ENCODE measurements at places on chromosomes 12 and 14. TPM values are rescaled to one million over a fixed set of nuclear protein-coding genes. Genes with fewer than 3 reads are reported as not detected.
A peak's percentile ranks its signal among the peaks of the same experiment; 100 is the strongest.

The TNFAIP2 gene
- 124 TPM for total RNA-seq

DNA sequence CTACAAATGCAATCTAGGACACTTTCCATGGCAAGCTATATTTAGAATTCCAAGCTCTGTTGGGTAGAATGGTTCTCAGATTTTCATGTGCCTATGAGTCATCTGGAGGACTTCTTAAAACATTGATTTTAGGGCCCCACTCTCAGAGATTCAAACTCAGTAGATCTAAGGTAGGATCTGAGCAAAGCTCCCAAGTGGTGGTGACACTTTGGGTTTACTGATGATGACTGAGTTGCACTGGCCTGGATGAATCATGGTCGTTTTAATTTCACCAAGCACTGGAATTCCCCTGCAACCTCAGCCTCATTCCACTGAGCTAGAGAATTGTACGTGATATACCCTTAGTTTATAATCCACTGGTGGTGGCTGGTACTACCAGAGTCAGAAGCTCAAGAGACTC, 86.5 kb downstream of the PPM1H start:
- peak; percentile 93 for DNase-seq

The KLRC3 gene
- total RNA-seq, result not detected

The GPR84 gene
- not detected for total RNA-seq

GRCh38 chr12:115267464-115267863, 583.5 kb upstream of the TBX3 start:
- DNase-seq, result no peak

The SOX5 gene
- total RNA-seq, result not detected

DNA sequence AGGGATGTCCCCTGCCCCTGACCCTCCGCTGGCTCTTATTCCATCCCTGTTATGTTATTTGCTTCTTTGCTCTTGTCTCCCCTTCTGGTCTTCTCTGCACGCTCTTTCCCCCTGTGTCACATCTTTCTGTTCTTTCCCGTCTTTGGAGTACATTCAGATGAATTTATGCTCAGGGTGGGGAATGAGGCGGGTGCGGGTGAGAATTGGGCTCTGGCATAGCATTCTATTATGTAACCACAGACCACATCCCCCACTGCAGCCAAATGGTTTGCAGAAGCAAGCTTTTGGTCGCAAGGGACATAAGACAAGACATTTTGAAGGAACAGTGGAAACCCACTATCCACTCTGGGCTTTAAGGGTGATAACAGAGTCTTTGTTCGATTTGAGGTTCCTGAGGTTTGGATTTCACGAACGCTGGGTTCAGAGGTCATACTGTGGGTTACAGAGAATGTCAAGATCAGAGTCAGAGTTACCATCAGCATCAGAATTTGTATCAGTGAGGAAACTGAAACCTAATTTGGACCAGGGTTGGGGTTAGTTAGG, 3.8 kb downstream of the ENDOU start:
- no peak for DNase-seq

DNA sequence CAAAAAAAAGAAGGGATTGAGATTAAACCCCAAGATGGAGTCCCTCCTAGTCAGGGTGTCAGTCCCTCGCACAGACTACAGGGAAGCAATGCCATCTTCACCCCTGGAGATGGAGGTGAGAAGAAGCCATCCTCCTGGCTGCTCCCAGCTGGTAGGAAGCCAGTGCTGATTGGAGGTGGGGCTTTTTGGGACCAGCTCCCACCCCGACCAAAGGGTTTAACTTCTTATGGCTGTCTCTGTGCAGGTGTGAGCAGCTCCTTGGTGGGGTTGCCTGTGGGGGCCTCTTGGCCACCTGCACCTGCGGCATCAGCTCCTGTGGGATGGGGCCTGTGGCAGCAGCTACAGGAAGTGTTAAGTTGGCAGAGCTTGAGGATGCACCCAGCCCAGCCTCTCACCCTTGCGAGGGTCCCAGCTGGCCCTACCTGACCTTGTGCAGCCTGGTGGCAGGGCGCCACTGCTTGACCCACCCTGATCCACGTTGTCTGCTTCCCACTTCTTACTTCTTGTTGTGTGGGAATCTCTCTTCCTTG, 3.8 kb upstream of the KRT86 start:
- DNase-seq, result no peak

DNA sequence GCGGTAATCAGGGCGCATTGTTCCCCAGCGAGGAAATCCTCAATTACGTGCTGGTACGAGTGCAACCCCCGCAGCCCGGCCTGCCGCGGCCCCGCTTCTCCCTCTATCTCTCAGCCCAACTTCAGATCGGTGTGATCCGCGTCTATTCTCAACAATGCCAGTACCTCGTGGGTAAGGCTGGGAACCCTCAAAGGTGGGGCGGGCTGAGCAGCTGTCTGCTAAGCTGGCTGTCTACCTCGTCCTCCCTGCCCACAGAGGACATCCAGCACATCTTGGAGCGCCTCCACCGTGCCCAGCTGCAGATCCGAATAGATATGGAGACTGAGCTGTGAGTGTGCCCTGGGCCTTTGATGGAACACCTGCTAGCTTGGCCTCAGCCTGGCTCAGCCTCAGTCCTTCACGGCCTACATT, 996 bp downstream of the REC8 start:
- no peak for DNase-seq

GRCh38 chr14:57492859-57493258, 798 bp downstream of the CCDC198 start:
- DNase-seq, result peak; percentile 66

The ZCRB1 gene
- 53.7 TPM for total RNA-seq

The UNC79 gene
- 0.03 TPM for total RNA-seq

The TTLL5 gene
- total RNA-seq, result 35.3 TPM

DNA sequence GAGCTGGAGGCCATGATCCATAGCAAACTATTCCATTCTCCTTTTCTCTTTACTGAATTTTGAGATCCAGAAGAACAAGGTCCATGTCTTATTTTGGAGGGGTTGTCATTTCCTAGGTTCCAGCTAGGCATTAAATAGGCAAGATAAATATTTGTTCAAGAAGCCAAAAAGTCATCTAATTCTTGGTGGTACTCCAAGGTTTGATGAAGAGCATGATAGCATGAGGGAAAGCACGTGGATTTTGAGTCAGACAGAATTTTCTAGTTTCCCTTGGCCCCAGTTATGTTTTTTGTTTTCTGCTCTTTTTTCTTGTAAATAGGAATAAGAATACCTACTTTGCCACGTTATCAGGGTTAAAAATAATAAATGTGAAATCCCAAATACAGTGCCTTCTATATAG, 25.5 kb upstream of the FRMD6 start:
- no peak for DNase-seq

- DNase-seq, result no peak
Observed at GRCh38 chr12:114864837-114865551, 181.0 kb upstream of the TBX3 start.

- DNase-seq, result no peak
Observed at GRCh38 chr14:81449114-81449513, 49.0 kb upstream of the STON2 start.

The SSPN gene
- 34.1 TPM for total RNA-seq

GRCh38 chr12:108169708-108170107, 40.6 kb downstream of the WSCD2 start:
- no peak for DNase-seq

GRCh38 chr14:36520601-36521525, 831 bp upstream of the NKX2-1 start:
- DNase-seq, result peak; percentile 54

GRCh38 chr12:94012071-94012470, 136.3 kb upstream of the PLXNC1 start:
- no peak for DNase-seq

DNA sequence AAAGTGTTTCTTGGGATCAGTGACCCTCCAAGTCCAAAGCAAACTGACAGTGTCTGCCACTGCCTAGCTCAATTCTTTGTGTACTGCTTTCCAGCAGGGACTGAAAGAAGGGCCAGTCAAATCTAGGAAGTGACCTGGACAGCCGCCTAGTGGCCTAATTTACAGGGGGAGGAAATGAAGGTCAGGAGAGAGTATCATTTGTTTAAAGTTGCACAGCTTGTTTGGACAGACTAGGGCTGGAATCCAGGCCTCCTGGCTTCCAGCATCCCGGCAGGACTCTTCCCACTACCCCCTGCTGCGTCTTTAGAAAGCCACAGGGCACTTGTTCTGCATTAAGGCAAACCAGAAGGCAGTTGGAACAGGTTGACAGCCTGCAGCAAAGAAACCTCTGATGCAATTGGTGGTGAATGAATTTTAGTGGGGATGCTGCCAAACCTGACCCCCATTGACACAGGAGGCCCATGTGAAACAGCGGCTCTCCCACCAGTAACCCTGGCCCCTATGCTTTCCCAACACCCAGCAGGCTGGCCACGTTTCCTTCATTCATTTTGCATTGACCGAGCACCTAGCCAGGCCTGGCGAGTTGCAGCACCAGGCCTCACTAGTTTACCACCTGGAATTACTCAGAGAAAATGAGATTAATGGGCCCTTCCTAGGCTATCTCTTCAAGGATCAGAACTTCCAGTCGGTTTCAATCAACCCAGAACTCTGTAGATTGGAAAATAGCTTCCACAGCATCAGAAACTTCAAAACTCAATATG, 28.2 kb downstream of the GALNT16 start:
- no peak for DNase-seq

- no peak for DNase-seq
Observed at GRCh38 chr14:37047996-37048395, 124.4 kb downstream of the SLC25A21 start.

DNA sequence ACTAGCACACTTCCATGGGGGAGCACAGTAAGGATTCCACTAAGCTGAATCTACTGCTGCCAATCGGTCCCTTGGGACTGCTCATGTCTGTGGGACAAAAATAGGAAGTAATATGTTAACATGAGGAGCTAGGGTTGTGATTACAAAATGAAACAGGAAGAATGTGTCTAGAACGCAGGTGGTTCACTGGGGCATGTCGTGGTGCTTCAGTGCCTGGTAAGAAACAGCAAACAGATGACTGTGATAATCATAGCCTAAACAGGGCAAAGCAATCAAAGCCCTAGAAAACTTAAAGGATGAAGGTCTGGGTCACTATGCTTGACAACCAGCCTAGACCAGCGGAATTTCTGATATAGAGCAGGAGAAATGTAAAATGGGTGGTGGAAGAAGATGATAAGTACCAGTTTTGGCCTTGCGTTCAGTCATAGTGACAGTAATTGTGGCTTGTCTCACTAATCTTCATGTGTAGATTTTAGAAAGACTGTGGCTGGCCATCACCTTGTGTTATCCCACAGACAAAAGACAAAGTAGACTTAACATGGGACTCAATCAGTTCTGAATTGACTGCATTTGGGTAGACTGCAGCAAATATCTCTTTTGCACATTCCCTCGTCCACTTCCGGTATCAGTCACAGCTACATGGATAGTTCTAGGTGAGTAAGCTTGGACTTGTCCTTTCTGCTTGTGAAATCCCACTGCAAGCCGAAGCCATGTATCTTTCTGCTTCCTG, 51.4 kb downstream of the WASHC3 start:
- no peak for DNase-seq

All from Caki2 (cell line).